ENCODE measurements at places on chromosomes 1 and 21. TPM values are rescaled to one million over a fixed set of nuclear protein-coding genes. Genes with fewer than 3 reads are reported as not detected.

Gene FMO1
- total RNA-seq, result not detected

Gene DNAJC28
- 3.3 TPM for total RNA-seq

Gene LAMB3
- total RNA-seq, result 0.21 TPM

Gene GJA4
- 347 TPM for total RNA-seq

Gene HSD11B1
- not detected for total RNA-seq
